ENCODE measurements at places on chromosomes 2 and 18.

DNA sequence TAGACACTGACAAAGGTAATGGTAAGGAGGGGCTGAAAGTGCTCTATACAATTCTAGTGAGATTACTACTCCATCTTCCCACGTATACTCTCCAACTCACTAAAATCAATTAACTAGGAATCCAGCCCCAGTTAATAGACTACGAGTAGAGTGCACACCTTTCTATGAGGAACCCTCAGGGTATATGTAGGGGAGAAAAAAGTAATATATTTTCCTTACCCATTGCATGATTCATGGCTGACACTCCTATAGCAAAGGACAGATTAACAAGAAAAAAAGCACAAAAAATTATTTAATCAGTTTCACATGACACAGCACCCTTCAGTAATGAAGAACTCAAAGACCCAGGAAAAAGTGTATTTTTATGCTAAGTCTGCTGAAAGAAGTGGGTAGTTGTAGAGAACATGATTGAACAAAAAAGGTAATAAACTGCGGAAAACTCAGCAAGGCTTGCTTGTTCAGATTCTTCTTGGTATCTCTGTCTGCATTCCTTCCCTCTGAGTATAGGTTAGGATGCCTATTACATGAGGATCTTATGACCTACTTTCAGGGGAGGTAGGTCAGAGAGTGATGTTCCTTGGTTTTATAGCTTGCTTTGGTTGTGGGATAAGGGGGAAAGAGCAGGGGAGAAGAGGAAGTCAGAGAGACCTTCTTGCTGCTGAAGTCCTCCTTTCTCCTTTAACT, 342.0 kb upstream of the DLGAP1 start:
- no peak for DNase-seq

GRCh38 chr2:59920961-59921360, 632.5 kb downstream of the BCL11A start:
- DNase-seq = no peak

DNA sequence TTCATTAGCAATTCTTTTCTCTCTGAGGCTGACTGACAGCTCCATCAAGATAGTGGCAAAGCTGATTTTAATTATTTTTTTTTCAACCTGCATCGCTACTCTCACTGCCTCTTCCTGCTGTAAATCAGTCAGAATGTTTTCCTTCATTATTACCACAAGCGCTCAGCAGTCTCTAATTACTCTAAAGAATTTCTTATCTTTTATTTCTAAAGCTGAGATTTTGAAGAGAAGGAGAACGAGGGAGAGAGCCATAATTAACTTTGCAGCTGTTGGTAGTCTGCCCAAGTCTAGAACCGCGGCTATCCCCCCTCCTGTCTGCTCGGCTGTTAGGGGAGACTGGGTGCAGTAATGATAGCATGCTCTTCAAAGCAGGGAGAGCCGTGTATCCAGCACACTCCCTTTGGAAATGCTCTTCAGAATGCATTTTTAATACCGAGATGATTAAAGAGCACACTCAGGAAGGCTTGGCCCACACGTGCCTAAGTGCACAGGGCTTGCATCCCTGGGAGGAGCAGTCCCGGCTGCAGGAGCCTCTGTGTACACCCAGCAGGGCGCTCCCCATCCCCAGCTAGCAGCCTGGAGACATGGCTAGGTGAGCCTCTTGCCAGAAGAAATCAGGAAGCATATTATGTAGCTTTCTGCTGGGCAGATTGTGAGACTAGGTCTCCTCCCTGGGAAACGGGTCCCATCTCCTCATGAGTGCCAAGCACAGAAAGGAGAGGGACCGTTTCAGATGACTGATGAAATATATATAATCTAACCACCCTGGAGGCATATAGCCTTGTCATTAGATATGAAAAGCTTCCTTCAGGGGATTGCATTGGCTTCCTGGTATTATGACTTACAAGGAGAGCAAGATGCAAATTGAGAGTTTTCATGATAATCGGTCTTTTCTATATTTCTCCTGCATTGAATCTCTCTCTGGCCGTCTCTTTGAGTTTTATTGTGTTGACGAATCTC, 555.2 kb downstream of the CMPK2 start:
- no peak for DNase-seq

DNA sequence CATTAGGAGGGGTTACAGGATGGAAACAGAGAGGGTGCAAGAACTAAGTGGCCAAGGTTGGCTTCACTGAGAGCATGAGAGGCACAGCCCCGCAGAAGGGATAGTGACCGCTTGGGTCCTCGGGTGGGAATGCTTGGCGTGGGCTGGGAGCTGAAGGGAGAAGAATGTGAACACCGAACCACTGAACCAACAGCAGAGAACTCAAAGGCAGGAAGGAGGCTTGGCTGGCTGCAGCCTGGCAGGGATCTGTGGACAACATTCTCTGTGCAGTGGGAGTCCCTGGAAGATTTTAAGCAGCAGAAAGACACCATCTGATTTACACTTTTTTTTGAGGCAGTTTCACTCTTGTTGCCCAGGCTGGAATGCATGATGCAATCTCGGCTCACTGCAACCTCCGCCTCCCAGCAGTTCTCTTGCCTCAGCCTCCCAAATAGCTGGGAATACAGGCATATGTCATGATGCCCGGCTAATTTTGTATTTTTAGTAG, 33.9 kb downstream of the SOWAHC start:
- no peak for DNase-seq

GRCh38 chr18:59621027-59621426, 76.2 kb downstream of the CCBE1 start:
- no peak for DNase-seq

- DNase-seq = no peak
Observed at GRCh38 chr18:60965856-60966255, 367.4 kb upstream of the CDH20 start.

GRCh38 chr2:27587025-27587424, 4.2 kb downstream of the ZNF512 start:
- no peak for DNase-seq

- no peak for DNase-seq
Observed at GRCh38 chr2:170831115-170831514, 14.4 kb downstream of the GAD1 start.

DNA sequence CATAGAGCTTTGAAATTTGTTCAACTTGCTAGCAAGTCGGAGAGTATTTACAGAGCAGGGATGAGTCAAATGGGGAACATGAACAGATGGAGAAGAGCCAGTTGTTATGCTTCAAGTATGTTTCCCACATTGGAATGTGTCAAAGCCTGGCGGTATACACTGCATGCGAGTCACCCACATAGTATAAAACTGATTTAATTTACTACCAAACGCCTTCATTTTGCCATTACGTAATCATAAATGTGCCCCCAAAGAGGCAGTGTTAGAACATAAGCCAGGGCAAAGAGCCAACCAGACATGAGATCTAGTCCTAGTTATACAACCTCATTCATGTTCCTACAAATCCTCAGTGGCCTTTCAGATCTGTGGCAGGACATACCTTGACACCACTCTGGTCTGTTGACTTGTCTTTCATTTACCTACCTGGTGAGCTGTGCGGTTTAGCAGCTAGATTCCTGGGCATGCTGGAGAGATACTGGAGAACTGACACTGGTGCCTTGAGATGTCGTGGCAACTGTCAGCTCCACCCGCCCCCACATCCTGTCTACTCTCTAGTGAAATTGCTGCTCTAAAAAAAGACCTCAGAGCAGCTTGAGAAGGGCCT, 21.7 kb upstream of the NRP2 start:
- DNase-seq = no peak

DNA sequence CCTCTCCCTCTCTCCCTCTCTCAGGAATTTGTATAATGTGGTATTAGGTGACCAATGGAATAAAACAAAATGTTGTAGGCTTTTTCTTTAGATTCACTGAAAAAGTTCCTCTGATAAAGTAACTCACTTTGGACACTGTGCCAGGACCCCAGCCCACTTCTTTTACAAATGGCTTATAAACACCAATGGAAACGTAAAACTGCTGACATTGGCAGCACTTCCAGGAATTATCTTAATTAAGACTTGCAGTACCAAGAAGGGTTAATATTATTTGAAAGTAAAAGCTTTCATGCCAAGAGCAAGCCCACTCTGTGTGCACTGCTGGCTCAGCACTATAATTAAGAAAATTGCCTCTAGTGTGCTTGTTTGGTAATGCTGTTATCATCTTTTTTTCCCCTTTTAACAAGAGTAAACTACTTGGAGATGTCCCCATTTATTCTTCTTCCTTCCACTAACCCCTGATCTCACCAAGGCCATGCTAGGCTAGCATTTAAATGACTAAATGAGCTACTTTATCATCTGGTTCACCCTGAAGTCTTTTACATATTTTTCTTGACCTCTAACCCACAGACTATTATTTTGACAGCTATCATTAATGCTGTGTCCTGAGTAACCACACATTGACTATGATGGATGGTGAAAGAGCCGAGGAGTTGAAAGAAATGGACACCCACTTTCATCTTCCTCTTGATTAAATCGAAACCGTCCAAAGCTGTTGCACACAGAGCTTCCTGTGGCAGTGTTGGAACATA, 232.2 kb upstream of the ETAA1 start:
- DNase-seq = no peak

DNA sequence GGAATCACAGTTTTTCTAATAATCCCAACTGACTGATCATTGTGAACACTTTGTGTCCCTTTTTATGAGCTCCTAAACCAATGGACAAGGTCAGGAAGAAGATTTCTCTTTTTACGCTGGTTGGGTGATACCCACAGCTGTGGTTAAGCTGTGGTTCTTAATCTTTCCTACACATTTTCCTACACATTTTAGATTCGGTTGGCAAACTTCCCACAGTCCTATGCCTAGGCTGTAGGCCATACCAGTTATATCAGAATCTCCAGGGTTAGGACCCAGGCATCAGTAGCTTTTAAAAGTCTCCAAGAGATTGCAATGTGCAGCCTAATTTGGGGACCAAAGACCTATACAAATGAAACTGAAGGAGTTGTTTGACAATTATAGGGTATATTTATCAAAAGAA, 203.0 kb downstream of the SP3 start:
- no peak for DNase-seq

- no peak for DNase-seq
Observed at GRCh38 chr18:37577051-37577611, 11.5 kb upstream of the CELF4 start.

- no peak for DNase-seq
Observed at GRCh38 chr2:12714391-12715221, 2.1 kb upstream of the TRIB2 start.

- DNase-seq = no peak
Observed at GRCh38 chr2:70019096-70019495, 57.7 kb upstream of the ASPRV1 start.

DNA sequence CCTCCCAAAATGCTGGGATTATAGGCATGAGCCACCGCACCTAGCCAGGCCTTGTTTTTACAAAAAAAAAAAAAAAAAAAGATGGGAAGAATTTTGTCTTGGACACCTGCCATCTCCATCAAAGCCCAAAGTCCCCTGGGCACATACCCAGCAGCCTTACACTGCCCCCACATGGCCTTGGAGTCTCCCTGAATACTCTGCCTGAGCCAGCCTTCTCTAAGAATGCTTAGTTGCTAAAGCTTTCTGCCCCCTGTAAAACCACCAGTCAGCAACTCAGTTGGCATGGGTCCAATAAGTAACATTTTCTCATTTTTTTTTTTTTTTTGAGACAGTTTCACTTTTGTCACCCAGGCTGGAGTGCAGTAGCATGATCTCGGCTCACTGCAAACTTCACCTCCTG, 40.6 kb downstream of the SPC25 start:
- DNase-seq = no peak

Measured in stimulated activated CD4-positive, alpha-beta T cell treated with anti-CD3 and anti-CD28 coated beads, Interleukin-1b, Interleukin-23, amount 100 ng/mL, for 1 hour (primary cell).